Suppressor macrophage treated with lipopolysaccharide for 1 hour (primary cell): ENCODE measurements at places on chromosomes 11 and 22.

GRCh38 chr22:31618471-31619176 lies 43.4 kb downstream of the PISD start:
- no peak for DNase-seq

GRCh38 chr11:104033134-104033533 lies 3.3 kb upstream of the DDI1 start:
- DNase-seq: no peak

DNA sequence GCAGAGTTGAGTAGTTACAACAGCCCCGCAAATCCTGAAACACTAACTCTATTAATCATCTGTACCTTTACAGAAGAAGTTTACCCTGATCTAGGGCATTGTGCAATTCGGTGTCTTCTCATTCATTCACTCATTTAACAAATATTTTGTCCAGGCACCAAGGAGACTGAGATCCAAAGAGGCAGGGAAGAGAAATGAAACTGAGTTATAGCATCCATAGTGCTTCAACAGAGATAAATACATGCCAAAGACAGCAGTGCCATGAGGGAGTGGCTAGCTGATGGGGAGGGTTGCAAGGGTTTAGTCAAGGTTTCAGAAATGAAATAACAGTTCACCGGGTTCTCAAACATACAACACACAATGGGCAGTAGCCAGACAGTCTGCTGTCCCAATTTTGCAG lies 40.2 kb upstream of the MTNR1B start:
- DNase-seq: no peak

GRCh38 chr22:26642465-26643417 lies 14.6 kb upstream of the MIAT start:
- DNase-seq: no peak

GRCh38 chr11:46253258-46254132 lies 24.0 kb upstream of the CREB3L1 start:
- DNase-seq: no peak

- DNase-seq: peak; percentile 76
Observed at GRCh38 chr11:94511932-94512781, at the start of gene C11orf97. C11orf97 (plus strand) TSS chr11:94512461; CDS start chr11:94512529, 68 bp downstream.

GRCh38 chr11:14645015-14645912 lies 1.7 kb downstream of the PDE3B start:
- peak; percentile 87 for DNase-seq

- DNase-seq: no peak
Observed at GRCh38 chr22:17860220-17860965, 86.1 kb upstream of the BID start.
